ENCODE measurements at places on chromosomes 12 and 14.

DNA sequence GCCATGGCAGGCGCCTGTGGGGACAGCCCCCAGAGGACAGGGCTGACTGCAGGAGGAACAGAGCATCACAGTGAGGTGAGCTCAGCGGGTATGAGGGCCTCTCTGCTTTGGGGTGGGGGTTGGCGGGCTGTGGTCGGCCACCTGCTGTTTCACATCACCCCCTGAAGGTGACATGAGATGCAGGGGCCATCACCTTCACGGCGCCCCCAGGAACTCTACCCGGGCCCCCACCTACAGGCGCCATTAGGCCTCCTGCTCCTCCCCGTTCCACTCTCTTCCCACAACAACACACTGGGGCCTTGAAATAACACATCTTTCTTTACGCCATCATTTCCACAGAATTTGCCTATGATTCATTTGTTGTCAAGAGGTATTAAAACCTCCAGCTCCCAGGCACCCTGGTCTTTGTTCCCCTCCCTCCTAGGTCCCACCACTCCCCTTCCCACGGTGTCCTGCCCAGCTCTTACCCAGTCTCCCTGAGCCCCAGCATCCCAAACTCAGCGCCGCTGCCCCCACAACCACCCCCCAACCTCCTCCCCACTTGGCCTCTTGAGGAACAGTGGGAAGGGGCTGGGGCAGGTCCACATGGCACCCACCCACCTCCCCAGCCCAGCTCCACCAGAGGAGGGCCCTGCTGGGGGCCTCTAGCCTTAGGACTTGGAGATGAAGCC, 12.7 kb upstream of the HDAC7 start:
- DNase-seq = peak; percentile 85

DNA sequence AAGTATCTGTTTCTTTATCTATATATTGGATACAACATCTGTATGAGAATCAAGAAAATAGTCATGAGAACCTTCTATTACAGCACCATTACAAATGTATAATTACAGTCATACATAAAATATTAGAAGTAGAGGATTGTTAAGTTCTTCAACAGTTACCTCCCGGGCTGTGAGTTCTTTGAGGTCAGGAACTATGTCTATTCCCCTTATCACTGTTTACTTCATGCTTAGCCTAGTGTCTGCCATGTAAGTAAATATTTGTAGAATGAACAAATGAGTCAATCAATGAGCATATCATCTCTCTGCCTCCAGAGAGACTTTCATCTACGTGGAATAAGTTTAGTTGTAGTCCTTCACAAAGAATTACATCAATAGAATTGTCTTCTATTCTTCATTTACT, 47.2 kb downstream of the PUS7L start:
- DNase-seq = no peak

DNA sequence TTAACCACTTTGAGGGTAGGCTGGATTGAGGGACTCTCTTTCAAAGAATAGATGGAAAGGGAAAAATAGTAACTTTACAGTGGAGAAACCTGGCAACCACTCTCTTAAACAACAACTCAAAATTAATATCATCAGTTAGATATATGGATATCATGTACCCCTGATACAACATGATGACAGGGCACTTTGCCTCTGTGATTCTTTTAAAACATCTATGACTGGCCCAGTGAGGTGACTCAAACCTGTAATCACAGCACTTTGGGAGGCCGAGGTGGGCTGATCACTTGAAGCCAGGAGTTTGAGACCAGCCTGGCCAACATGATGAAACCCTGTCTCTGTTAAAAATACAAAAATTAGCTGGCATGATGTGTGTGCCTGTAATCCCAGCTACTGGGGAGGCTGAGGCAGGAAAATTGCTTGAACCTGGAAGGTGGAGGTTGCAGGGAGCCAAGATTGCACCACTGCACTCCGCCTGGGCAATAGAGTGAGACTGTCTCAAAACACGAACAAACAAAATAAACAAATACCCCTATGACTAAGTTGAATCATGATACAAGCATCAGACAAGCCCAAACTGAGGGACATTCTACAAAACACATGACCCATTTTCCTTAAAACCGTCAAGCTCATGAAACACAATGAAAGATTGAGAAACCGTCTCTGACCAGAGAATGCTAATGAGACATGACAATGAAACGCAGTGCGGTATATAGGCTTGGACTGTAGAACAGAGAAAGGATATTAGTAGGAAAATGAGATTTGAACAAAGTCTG, 26.4 kb upstream of the SLC7A8 start:
- DNase-seq = no peak

- DNase-seq = no peak
Measured at GRCh38 chr14:80077262-80077661, 134.0 kb downstream of the DIO2 start.

DNA sequence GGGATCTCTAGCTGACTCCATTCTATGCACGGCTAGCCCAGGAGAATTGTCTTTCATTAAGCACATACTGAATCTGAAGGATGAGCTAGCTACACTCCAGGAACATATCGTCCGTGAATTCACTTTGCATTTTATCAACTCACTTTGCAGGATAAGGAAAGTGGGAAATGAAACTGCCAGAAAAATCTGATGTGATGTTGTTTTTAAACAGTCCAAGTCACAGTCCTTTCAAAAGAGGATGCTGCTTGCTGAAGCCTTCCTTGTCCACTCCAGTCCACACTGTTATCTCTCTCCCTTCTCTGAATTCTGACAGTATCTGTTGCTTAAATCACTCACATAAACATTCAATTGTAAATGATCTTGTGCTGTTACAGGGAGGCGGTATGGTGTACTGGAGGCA, 12.7 kb upstream of the TMCC3 start:
- DNase-seq = no peak

- no peak for DNase-seq
Measured at GRCh38 chr14:73457041-73457923, 1.1 kb downstream of the NUMB start.

GRCh38 chr12:20319366-20319765, 49.0 kb upstream of the PDE3A start:
- DNase-seq = no peak

DNA sequence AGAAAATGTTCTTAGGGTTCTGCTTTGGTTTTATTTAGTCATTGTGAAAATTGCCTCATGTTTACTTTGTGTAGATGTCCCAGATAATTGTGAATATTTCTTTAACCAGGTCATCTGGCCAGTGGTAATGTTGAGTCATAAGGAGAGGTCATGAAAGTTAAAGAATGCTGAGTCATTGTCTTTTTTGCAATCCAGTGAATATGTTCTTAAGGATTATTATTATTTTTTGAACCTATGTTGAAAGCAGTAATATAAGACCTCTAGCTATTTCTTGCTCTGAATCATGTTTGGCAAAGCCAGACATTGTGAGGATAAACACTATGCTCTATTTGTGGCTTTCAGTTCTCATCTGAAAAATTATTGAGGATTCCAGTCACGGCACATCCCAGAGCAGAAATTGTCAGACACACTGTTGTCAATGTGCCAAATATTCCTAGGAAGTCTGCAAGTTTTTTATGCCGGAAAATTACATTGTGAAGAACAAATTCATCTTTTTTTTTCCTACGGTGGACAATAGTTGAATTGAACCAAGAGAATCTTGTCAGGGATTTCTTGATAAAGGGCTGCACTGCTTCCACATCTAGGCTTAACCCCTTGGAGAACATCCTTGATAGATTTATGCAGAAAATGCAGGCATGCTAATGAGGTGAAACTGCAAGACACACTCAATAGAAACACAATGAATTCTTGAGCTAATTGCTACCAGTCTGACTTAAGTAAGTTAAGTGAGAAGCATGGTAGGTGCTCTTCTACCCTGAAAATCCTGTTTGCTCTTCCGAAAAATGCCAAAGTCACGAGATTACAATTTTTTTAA, 369.6 kb downstream of the ATP23 start:
- DNase-seq = no peak

Measured in stimulated activated CD8-positive, alpha-beta memory T cell treated with anti-CD3 and anti-CD28 coated beads, Interleukin-15, amount 100 ng/mL, for 48 hours (primary cell).